ENCODE measurements at places on chromosomes 2 and 18.

DNA sequence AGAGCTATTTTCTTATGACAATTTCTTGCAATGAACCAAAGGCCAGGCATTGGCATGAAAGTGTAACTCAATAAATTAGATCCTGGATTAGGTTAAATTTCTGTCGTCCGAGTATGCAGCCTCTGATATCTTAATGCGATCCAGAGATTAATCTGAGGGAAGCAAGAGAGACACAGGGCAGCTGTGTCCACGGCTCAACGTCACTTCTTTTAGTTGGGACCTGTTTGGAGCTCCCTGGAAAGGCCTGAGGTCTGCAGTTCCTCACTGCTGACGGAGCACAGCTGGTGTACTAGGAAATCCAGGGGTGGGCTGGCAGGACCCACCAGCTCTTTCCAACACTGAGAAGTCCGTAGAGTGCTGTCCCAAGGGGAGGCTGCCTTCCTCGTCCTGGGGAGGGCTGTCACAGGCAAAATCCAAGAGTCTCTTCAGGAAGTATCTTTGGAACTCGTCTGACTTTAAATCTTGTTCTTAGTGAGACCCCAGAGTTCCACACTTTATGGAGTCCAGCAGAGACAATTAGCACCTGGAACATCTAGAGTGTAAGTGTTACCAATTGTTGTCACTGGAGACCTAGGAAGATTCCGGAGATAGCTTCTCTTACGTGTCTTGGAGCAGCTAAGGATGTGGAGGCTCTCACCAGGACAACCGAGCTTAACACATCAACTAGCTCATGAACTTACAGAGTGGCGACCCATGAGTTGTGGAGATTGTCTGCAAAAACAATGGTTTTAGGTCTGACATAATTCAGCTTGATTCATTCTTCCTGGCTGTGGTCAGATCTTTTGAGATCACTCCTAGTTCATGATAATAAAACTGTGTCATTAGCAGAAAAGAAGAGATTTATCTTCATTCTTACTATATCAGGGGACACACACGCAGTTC is 173.7 kb downstream of the ACKR3 start:
- no peak for DNase-seq

DNA sequence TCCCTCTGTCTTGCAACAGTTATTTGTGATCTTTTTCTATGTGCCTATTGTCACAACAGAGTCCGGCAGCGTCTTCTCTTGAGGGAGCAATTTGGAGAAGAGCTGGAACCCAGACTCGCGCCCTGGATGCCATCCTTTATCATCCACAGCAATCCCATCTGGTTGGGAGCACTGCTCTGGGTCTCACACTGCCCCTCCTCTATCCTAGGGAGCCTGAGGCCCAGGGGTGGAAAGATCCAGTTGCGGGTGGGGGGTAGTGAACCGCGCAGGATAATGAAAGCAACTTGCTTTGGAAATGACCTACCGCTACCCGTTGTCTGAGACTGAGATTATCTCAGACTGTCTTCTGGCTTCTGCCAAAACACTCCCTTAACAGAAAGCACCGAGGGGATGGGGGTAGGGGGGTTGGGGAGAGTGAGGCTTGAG is 713 bp downstream of the WBP1 start:
- no peak for DNase-seq

- DNase-seq: no peak
Observed at GRCh38 chr2:177553176-177553884, 160.8 kb downstream of the AGPS start.

DNA sequence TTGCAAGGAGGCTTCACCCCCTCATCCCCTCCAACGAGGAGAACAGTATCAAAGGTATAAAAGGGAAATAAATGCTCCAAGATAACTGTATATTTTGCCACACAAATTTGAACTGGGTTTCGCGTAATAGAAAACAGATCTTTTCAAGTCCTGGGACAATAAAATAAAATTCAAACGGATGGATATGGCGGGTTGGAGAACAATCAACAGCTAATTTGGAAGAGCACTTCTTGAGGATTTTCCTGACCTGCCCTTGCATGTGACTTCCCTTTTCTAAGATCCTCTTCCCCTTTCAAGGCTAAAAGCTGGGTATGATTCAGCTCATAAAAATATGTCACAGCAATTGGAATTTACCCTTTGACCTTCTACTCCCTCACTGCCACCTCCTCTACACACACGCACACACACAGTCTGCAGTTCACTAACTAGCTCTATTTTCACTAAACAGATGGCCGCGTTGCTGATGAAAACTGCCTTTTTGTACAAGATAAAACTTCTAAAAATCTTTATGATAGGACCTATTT is 386.9 kb downstream of the FIGN start:
- DNase-seq: no peak

DNA sequence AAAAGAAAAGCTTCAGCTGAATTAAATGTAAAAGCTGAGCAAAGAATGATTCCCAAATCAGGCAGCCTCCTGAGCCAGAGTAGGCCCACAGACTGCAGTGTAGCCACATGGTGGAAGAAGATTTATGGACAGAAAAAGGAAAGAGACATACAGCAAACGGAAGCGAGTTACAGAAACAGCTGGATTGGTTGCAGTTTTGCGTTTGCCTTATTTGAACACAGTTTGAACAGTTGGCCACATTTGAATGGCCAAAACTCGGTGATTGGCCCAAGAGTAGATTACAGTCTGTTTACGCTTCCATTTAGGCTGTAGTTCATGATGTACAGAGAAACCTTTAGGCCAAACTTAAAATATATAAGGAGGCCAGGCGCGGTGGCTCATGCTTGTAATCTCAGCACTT is 35.1 kb downstream of the SH2D6 start:
- no peak for DNase-seq

DNA sequence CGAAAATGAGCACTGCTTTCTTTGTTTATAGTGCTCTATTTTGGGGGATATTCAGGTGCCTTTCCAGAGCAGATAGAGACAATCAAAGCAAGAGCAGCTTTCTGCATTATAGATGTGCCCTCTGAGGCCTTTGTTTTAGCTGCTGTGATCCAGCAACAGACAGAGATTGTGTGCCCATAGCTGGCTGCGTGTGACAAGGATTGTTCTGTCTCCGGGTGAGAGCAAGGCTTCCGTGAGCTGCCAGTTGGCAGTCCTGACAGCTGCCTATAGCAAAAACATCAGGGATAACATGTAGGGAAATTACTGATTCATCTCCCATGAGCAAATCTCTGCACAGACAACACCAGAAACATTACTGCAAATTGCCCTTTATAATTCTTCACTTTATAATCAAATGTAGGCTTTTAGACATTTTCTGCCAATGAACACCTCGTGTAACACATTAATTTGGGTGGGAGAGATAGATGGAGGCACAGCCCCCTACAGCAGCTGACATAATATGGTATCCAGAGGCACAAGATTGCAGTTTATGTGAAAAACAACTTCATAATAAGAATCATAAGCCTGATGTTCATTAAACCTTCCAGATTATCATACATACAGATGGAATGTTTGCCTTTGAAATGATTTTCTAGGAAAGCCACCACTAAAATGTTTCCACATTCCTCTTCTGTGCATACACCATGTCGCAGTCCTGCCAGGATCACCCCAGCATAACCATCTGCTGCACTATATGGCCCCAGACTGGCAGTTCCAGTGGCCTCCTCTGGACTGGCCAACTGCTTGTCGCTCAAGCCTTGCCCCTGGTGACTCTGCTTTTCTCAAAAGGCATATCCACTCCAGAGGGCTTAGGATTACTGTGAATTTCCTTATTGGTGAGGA is 131.2 kb downstream of the TRIB2 start:
- DNase-seq: no peak

- no peak for DNase-seq
Observed at GRCh38 chr2:72755647-72756423, 70.0 kb downstream of the EXOC6B start.

DNA sequence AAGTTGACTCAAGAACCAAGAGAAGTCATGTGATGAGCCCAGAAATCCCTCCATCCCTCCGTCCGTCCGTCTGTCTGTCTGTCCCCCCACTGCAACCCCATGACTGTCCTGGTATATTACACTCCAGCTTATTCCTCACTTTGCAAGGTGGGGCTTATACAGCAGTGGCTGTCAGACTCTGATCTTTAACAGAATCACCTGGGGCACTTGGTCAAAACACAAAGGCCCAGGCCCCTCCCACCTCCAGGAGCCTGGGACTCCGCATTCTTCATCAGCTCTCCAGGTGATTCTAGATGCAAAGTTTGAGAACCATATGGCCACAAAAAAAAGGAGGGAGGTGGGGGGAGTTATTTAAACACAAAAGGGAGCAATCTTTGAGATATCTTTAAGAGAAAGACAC is 61.4 kb downstream of the MYO5B start:
- DNase-seq: no peak

GRCh38 chr2:42980764-42981416 is 188.5 kb upstream of the HAAO start:
- no peak for DNase-seq

GRCh38 chr2:146807568-146808168 is 1037.2 kb upstream of the ACVR2A start:
- DNase-seq: no peak

- DNase-seq: no peak
Observed at GRCh38 chr2:234564699-234565098, 67.8 kb upstream of the ARL4C start.

- no peak for DNase-seq
Observed at GRCh38 chr2:201558665-201559064, 84.6 kb downstream of the TMEM237 start.

DNA sequence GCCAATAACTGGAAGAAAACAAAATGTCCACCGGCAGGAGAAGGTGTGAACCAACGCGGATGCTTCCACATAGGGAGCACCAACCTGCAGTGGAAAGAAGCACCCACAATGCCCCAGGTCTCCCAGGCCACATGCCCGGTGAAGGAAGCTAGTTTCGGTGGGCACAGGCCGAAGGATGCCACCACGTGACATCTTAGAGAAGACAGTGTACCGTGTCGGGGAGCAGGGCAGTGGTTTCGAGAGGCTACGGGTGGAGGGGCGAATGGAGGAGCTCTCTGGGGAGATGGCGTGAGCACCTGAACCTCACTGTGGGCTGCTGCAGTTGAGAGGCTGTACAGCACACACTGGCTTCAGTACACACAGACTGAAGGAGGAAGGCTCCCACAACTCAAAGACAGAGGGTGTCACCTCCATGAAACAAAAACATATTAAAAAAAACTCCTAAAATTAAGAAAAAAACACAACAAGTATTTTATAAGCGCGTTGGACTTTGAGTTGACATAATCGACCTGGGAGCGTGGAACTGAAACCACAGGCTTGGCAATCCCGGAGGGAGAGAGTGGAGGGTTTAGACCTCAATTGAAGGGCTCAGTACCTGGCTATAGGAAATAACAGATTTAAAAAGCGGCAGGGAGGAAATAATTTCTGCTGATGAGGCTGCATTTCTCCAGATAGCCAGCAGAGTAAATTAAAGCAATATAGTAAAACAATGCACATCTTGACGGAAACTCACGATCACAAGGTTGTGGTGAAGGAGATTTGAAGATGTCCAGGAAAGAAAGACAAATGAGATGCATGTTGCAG is 160.1 kb downstream of the RTP5 start:
- DNase-seq: no peak

- no peak for DNase-seq
Observed at GRCh38 chr2:20224716-20225293, at the start of gene SDC1. Gene SDC1, minus strand, starts transcription at chr2:20225130. Its CDS starts 263 bp downstream, at chr2:20224867.

DNA sequence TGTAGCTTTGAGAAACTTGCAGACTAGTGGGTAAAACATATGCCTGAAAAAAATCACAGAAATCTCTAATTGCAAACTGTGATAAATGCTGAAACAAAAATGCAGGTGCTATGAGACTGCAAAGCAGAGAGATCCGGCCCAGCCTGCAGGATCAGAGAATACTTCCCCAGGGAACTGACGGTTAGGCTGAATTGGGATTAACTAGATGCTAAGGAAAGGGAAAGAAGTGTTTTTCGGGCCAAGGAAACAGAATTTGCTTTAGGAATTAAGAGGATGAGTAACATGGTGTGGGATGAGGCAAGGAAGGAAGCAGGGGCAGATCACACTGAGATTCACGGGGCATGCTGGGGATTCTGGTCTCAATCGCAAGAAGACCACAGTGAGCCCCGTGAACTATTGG is 71.5 kb downstream of the OSBPL6 start:
- DNase-seq: no peak

- no peak for DNase-seq
Observed at GRCh38 chr2:1052771-1053191, 102.1 kb downstream of the SNTG2 start.

DNA sequence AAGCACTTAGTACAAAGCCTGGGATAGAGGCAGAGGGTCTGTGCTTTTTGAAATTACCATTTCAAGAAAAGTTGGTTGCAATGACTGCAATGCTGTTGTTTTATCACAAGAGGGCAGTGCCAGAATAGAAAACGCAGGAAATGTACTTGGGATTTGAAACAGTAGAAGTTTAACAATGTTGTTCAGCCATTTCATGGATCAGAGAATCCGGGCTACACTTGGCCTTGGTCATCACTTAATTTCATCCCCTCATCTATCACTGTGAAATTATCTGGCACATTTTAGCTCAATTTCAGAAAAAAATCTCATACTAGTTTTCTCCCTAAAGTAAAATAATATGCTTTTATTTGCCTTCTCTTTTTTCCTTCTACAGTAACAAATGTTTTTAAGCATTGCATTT is 70.8 kb downstream of the RAPGEF4 start:
- DNase-seq: no peak

DNA sequence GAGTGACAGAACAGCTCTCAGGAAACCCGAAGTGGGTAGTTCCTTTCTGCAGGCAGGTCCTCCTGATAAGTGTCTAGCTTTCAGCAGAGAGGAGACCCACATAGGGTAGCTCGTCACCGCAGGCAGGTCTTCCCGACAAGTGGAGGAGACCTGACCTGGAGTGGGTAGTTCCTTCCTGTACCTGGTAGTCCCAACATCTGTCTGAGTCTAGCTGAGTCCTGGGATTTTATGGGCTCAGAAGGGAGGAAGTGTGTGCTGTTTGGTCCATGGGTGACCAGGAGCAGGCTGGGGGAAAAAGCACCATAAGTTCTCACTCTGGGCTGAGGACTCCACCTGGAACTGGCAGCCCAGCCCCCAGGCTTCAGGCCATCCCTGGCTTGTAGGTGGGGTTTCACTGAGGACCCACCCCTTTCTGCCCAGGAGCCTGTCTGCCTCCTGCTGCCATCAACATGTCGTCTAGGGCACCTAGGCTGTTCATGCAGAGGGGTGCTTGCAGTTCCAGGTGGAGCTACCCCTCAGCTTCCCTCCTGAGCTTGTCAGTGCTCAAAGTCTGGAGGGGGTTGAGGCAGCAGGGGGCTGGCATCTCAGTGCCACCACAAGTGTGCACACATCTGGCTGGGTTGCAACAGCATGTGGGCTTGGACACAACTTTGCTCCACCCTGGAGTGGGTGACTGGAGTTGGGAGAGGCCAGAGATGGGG is 9.4 kb downstream of the DYSF start:
- DNase-seq: no peak

DNA sequence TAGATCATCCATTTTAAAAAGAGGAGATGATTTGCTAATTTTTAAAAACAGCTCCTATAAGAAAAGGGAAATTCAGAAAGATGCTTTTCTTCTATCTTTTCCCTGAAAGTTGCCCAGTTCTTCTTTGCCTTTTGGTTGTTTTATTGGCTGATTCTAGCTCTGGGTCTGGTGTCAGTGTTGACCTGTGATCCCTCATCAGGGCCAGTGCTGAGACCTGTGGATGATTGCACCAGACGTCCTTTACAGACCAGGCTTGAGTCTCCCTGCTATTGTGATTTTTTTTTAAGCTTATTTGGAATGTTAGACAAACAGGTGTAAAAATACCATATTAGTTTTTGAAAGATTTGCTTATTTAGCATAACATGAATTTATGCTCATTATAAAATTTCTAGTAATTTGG is 88.2 kb downstream of the ACSL3 start:
- no peak for DNase-seq
